Stimulated activated CD4-positive, alpha-beta T cell treated with anti-CD3 and anti-CD28 coated beads, Interleukin-12 subunit alpha, Interleukin-12 subunit beta, amount 100 ng/mL, for 24 hours (primary cell): ENCODE measurements at places on chromosomes 6 and 20.

DNA sequence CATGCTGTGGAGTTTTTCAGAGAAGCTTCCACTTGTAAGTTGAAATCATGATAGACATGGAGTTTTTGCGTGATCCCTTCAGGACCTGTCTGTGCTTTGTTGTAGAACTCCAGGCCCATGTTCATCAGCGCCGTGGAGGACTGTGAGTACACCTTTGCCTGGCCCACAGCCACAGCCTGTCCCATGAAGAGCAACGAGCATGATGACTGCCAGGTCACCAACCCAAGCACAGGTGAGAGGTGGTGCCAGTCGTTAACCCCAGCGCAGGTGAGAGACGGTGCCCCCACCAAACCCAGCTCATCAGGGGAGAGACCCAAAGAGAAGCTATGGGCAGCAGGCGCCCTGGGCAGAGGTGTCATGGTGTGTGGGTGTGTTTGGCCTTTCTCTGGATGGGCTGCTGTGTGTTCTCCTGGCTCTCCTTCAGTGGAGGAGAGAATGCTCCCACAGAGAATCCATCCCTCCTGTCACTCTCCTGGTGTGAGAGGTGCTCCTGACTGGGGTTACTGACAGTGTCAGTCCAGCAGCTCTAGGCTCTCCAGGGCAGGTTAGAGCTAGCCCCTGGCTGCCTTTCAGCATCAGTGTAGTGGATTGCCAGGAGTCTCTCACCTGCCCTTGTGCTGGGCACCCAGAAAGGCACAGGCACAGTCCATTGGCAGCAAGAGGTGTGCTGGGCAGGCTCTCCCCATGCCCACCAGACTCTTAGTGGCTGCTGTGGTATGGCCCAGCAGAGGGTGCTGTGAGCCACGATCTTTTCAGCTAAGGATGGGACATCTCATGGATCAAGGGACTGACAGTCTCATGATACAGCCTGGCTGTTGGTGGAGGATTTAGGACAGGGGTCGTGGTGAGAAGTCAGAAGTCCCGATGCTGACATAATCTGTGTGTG is 49.6 kb upstream of the SLC22A1 start:
- no peak for DNase-seq

DNA sequence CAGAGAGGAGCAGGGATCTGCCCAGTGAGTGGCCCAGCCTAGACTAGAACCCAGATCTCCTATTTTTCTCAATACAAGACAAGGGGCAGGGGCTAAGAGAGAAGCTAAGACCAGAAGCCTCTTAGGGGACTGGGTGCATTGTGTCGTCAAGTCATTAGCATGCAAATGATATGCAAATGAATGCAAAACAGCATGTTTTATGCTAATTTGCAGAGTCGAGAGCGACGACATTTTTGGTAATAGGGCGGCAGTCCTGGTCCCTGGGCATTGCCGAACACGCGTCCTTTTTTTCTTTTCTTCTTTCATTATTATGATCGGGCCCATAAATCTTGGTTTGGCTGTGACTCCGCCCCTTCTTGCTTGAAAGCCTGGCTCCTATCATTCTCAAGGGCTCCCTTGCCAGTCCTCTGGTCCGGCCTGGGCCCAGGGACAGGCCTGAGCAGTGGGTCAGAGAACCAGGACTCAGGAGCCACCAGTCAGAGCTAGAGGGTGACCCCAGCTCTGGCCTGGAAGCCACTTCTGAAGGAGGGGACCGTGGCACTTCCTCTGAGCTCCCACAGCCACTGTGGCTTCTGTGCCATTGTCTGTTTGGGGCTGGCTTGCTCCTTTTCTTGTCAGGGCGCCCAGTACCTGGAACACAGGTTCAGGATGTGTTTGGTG is 32.0 kb upstream of the SCRT2 start:
- no peak for DNase-seq

GRCh38 chr6:16718356-16718755 is 42.9 kb downstream of the ATXN1 start:
- DNase-seq, result no peak

DNA sequence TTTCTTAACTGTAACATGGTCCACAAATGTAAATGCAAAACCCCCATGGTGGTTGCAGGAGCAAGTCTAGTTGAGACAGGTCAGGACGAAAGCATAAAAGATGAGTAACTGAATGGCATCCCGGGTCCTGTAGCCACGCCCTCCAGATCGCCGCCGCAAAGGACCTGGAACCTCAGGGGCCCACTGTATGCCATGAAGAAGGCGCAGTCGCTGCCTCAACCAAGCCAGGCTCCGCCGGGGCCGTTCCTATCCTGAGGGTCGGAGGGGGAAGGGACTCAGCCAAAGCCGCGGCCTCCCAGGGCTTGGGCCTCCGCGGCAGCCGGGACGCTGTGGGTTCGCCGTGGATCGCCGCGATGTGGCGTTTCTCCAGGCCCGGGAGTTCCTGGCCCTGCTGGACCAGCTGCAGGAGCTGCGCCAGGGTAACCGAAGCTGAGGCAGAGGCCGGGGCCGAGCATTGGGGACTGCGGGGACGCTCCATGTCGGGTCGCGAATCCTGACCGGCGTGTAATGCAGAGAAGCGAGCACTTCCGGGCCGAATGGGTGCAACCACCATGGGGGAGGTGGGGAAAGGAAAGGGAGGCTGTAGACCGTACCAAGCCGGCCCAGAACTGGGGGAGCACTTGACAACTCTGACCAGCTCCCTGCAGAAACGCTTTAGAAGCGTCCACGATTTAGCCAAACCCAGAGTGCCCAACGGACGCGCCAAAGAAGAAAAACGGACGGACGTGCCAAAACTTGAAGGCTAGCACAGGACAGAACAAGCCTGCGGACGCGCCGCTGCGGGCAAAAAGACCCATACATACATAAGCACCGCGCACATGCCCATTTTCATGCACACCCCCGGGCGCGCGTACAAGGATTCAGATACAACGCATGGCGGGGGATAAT is 11.1 kb downstream of the RPL7L1 start:
- DNase-seq, result peak; percentile 90

DNA sequence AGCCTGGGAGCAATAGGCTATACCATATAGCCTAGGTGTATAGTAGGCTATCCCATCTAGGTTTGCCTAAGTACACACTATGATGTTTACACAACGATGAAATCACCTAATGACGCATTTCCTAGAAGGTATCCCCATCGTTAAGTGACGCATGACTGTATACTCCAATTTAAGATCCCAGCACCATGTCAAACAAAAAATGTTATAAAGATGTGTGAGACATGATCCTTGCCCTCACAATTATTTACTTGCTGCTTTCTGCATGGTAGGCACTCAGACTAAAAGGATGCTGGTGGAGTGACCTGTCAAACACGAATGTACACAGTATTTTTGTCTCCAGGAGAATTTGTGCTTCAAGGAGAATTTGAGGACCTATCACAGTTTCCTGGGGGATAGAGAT is 32.3 kb downstream of the SNAP25 start:
- DNase-seq, result no peak

DNA sequence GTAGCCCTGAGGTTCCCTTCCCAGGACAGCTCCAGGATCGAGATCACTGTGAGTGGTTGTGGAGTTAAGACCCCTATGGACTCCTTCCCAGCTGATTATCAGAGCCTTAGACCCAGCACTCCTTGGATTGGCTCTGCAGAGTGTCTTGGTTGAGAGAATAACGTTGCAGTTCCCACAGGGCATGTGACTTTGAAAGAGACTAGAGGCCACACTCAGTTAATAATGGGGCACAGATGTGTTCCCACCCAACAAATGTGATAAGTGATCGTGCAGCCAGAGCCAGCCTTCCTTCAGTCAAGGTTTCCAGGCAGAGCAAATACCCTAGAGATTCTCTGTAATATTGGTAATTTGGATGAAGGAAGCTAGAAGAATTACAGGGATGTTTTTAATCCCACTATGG is 5.2 kb upstream of the BTN2A2 start:
- no peak for DNase-seq

DNA sequence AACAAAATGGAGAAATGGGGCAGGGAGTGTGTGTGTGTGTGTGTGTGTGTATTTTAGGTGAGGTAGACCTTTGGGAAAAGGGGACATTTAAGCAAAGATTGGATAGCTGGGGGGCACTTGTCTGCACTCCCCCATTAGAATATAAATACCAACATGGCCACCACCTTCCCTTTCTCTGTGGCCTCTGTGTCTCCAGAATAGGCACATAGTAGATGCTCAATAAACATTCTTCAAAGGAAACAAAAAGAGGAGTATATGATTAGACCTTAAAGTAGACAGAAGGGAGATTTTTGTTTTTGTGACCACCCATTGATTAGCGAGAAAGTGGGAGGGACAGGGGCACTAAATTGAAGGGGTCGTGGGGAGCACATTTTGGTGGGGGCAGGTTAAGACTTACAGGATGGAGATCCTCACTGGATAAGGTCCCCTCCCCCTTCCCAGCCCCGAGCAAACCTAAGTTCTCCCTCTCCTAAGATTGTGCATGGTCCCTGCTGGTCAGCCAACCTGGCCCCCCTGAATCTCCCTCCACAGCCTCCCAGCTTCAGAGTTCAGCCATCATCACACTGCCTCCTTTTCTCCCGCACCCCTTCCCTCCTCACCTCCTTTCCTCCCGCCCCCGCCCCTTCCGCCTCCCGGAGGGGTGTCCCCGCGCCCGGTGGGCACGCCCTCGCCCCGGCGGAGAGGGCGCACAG is 514 bp upstream of the TSHZ2 start:
- DNase-seq, result no peak

- no peak for DNase-seq
Measured at GRCh38 chr6:167652701-167653095, 174.0 kb upstream of the AFDN start.

GRCh38 chr6:112289038-112289566 is 34.7 kb upstream of the LAMA4 start:
- no peak for DNase-seq

DNA sequence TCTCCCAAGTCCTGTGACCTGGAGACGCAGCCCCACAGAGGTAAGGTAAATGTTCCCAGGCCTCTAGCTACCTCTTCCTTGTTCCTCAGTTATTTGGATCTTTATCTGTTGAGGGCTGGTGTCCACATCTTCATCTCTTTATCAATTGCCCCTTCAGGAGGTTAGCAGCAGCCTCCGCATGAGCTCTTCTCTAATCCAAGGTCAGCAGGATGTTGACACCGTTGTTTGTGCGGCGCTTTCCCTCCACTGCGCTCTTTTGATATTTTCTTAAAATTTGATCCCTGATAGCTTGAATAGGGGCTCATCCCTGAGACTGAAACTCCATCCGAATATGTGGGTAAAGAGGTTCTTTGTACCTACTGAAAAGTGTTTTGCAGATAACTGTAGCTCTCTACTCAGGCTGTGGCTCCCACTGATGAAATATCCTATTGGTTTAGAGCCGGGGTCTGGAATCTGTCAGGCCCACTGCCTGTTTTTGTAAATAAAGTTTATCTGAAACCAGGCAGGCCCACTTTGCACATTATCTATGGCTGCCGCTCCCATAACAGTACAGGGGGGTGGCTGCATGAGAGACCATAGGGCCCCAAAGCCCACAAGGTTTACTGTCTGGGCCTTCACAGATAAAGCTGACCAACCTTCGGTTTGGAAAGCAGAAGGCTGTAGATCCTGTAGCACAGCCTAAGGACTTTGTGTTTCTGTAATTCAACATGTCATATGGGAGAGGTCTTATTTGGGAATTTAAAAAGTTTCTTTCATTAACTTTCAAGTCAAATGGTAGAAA is 362.6 kb downstream of the QKI start:
- no peak for DNase-seq

DNA sequence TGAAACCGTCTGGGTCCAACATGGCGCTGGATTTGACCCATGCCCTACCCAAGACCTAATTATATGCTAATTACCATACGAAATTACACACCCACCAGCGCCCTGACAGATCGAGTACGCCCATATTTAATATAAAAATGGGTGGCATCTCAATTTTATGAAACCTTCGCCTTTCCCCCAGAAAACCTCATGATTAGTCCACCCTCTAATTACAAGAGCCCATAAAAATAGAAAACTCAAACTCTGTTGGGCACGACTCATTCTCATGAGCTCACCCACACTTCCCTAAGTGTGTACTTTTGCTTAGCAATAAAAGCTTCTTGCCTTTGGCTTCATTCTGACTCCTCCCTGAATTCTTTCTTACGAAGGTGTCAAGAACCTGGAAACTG is 136.4 kb downstream of the OR2B2 start:
- no peak for DNase-seq

DNA sequence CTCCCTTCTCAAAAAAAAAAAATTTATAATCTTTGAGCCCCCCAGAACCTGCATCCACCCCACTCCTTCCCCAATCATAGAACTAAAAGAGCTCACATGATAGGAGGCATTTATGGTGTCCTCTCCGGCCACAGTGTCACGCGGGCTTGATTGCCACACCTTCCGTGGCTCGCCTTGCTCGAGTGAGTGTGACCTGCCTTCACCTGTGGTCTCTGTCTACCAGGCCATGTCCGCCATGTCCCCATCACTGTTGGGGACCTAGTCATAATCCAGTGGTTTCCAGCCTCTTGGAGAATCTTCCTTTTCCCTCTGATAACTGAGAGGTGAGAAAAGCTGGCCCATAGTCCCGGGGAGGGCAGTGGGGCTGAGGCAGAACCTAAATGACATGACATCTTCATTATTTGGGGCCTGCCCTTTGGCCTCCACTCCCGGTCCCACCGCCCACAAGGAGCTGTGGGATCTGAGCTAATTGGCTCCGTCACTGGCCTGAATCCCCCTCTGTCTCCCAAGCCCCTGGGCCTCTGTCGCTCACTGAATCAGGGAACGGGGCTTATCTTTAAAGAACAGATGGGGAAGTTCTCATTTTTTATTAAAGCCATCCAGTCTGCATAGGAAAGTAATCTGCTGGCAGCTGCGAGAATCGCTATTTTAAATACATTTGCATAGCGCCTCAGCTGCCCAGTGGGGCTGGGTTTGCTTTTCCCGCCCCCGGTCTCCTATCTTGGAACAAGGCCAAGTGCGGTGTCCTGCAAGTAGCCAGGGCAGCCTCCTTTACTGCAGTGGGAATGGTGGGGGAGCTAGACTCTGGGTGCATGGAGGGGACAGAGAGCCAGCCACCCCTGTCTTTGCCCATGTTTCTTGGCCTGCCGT is 197.6 kb upstream of the PMEPA1 start:
- no peak for DNase-seq

- no peak for DNase-seq
Measured at GRCh38 chr20:62830821-62831220, 14.0 kb downstream of the COL9A3 start.

DNA sequence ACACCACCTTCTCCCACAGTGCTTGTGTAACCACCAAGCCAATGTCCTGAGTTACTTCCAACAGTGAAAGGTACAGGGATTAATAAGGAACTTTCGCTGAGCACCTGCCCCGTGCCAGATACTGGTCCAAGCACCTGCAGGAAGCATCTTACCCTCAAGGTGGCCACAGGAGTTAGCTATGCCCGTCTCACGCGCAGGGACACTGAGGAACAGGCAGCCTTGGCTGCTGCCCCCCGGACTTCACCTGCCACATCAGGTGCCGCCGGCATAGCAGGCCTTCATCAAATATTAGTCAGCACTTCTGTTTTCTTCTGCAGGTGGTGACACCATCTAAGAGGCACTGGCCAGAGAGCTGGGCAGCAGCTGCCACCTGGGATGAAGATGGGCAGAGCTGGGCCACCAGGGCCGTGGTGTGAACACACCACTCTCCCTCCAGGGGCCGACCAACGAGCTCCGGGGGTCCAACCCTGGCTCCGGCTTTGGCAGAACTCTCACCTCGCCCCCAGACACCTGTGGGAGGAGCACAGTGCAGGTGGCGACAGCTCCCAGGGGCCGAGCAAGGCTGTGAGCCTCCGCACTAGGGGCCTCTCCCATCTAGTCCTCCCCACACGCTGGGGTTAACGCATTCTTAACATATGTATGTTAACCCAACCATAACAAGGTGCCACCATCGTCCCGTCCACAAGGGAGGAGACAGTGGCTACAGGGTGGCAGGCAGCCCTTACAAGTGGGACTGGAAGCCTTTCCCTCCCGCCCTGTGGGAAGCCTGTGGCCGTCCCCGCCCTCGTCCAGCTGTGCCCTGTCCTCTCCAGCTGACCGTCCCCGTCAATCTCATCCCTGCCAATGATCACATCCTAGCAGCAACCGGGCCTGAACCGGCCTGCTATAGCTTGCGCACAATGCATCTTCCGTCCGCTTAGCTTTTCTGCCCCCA is 2.9 kb upstream of the PPDPF start:
- no peak for DNase-seq
